ENCODE measurements at places on chromosomes 6 and 20. TPM values are rescaled to one million over a fixed set of nuclear protein-coding genes. Genes with fewer than 3 reads are reported as not detected.

GRCh38 chr6:29516108-29516507 is 28.4 kb upstream of the MAS1L start:
- DNase-seq = peak; percentile 25

- no peak for DNase-seq
These were observed 659 bp upstream of the GUCA1B start for GRCh38 chr6:42195415-42195814.

- DNase-seq = no peak
These were observed 581.8 kb downstream of the EPM2A start for GRCh38 chr6:145153495-145153894.

The PSMB9 gene
- 329 TPM for total RNA-seq

- no peak for DNase-seq
These were observed 378.8 kb downstream of the QKI start for GRCh38 chr6:163793011-163793983.

Measured in activated CD4-positive, alpha-beta T cell treated with anti-CD3 and anti-CD28 coated beads, Interleukin-2, amount 10 ng/mL, durations not matched to agents 7 days and 5 days (primary cell).